Activated CD4-positive, CD25-positive, alpha-beta regulatory T cell (primary cell): ENCODE measurements at places on chromosomes 16 and 17.

- no peak for DNase-seq
These were observed 168.3 kb downstream of the SEC14L1 start for GRCh38 chr17:77308861-77309726.

DNA sequence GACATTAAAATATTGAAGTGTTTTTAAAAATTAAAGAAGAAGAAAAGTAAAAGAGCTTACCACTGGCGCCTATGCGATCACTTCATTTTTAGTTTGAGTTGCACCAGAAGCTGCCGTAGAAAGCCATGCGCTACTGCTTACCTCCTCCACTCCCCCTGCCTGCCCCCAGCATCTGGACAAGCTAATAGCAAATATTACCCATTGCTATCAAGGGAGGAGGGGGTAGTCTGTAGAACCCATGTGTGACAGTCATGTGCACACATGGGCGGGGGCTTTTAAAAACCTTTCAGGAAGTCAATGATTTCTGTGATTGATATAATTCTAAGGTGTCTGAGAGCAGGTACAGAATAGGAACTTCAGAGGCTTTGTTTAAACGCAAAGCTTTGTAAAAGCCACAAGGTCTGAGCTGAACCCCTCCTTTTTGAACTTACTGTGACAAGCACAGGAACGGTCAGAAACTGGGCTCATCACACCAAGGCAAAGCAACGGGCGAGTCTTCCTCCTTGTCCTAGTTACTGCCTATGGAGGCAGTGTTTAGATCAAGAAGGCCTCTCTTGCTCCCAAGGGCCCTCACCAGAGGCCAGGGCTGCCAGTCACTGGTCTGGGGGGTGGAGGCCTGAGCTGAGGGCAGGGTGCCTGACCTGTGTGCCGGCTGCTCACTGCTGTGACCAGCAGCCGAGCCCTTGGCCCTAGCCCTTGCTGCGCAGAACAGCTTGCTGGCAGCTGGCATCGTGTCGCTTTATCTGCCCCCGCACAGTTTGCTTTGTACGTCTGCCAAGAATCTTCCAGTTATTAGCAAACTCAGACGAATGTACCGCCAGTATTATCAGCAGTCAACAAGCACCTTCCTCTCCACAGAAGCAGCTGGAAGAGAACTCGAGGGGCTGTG lies 15.0 kb downstream of the GINS2 start:
- DNase-seq, result no peak

DNA sequence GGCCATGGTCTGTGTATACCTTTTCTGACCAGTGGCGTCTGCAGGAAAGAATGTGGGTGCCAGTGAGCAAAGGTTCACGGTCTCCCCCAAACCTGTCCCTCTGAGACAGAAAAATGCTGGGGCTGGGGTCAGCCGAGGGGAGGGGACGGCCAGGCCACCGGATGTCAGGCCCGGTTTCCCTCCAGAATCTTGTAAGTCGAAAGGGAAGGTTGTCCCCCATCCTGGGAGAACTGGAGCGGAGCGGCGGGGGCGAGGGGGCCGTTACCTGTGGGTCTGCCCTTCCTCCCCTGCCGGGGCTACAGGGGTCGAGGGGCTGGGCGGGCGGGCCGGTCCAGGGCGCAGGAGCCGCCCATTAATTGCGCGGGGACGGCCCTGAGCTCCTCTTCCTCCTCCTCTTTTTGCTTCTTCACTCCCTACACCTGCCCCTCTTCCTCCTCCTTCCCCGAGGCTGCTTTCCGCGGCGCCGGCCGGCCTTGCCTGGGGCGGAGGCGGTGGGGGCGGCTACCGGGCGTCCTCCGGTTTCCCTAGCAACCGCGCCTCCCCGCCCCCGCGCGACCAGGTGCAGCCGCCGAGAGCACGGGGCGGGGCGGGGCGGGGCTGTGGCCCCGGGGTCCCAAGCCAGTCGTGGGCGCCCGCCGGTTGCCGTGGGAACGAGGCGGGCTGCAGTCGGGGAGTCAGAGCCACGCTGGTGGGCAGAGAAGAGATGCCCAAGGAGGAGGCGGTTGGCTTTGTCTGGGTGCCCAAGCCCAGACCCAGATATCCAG lies at the start of gene MARCHF10:
MARCHF10 (minus strand) TSS at position 503 of the 764 bp plus-strand sequence. CDS start 6,579 bp downstream, outside the sequence.
- no peak for DNase-seq

DNA sequence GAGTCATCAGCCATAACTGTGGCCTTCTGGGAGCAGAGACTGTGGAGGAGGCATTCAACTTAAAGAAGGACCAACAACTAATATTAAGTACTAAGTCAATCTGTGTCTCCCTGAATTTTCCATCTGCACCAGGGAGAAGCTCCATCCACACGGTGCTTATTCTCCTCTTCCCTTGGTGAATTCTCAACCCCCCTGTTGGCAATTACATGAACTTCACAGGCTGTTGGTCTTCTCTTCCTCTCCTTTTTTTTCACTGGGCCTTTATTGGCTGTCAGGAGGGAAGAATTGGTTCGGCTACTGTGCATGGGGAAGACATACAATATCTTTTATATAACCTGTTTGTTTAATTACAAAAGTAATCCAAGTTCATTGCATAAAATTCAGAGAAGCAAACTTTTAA lies 152.8 kb upstream of the IRX6 start:
- DNase-seq, result no peak

GRCh38 chr17:64639516-64639915 lies 22.6 kb downstream of the SMURF2 start:
- DNase-seq, result no peak

GRCh38 chr17:30996486-30996885 lies 25.6 kb downstream of the RNF135 start:
- no peak for DNase-seq

GRCh38 chr17:60704170-60704569 lies 26.5 kb downstream of the BCAS3 start:
- DNase-seq, result no peak

GRCh38 chr17:49216482-49216881 lies 6.0 kb downstream of the ABI3 start:
- no peak for DNase-seq

DNA sequence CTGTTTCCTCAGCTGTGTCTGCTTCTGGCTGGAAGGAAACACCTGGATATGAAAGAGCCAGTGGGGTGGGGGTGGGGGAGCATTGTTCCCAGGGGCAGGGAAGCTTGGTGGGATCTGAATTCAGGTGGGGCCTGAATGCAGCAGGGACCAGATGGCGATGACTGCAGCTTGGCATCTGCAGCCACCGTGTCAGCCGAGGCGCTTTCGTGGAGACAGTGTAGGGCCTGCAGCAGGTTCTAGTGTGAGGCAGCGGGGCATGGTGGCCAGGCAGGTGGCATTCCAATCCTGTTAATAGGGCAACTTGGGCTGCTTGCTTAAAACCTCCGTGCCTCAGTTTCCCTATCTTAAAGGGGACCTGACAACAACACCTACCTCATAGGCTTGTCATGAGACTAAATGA lies 1.7 kb downstream of the PIK3R6 start:
- DNase-seq, result no peak
